ENCODE measurements at places on chromosomes 11 and 22. TPM values are rescaled to one million over a fixed set of nuclear protein-coding genes. Genes with fewer than 3 reads are reported as not detected.

TALDO1 gene
- 207 TPM for total RNA-seq

OR10A2 gene
- total RNA-seq = not detected

CLTCL1 gene
- total RNA-seq = 25.9 TPM

THY1 gene
- total RNA-seq = 9.7 TPM

UBQLN3 gene
- total RNA-seq = not detected

Data from kidney epithelial cell (primary cell).